ENCODE measurements at places on chromosomes 16 and 17.

DNA sequence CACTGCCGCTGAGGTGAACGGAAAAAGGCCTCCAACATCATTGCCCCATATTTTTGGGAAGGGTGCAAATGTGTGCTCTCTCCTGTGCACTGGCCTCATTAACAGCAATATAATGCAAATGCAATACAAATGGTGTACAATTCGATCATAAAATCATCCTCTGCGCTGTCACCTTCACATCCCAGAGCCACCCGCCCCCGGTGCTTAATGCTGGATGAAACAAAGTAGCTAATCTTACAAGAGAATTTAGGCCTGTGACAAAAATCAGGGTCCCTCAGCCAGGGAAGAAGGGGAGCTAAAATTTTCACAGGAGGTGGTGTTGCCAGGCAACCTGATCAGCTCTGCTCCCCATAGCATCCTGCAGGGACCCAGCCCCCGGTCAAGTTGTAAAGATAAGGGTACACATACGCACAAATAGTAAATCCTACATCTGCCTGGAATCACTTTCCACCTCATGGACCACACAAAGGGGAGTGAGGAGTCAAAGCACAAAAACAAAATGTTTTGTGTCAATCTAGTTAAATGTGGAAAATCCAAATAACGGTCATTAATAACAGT is 3.0 kb downstream of the TBC1D16 start:
- DNase-seq, result no peak

DNA sequence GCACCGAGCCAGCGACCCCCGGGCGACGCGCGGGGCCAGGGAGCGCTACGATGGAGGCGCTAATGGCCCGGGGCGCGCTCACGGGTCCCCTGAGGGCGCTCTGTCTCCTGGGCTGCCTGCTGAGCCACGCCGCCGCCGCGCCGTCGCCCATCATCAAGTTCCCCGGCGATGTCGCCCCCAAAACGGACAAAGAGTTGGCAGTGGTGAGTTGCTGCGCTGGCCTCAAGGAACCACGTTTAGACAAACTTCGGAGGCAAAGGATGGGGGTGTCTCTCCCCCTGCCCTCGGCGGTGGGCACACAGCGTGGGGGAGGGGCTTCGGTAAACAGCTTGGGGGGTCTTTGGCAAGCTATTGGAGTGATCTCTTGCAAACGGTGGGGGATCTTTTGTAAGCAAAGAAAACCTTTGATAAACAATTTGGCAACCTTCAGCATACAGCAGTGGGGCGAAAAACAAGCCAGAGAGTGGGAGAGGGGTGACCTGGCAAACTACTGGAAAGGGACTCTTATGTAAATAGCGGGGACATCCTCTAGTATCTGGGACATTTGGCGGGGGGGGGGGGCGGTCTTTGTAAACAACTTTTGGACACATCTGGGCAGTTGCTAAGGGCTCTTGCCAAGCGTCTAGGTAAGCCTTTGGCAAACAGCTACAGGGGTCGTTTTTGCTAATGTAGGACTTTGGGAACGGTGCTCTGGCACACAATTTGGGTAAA is 587 bp downstream of the MMP2 start:
- DNase-seq, result no peak

DNA sequence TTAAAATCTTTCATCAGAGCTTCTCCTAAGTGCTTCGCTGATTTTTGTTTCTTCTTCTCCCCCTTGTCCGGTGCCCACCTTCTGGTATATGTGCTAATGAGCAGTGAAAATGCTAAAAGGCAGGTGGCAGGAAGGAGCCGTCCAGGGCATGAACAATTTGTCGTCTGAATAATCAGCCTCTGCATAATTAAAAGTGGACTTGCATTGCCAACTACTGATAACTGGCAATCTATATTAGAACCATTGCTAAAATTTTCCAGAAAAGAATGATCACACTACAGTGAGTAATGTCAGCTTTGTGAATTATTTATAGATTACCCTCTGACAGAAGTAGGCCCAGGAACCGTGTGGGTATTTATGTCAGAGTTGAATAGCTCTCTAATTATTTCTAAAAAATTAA is 28.1 kb downstream of the SERPINF1 start:
- no peak for DNase-seq

- DNase-seq, result no peak
These were observed 38.5 kb upstream of the SLC47A1 start for GRCh38 chr17:19494961-19495806.

GRCh38 chr16:12773221-12773620 is 30.5 kb downstream of the CPPED1 start:
- DNase-seq, result no peak

DNA sequence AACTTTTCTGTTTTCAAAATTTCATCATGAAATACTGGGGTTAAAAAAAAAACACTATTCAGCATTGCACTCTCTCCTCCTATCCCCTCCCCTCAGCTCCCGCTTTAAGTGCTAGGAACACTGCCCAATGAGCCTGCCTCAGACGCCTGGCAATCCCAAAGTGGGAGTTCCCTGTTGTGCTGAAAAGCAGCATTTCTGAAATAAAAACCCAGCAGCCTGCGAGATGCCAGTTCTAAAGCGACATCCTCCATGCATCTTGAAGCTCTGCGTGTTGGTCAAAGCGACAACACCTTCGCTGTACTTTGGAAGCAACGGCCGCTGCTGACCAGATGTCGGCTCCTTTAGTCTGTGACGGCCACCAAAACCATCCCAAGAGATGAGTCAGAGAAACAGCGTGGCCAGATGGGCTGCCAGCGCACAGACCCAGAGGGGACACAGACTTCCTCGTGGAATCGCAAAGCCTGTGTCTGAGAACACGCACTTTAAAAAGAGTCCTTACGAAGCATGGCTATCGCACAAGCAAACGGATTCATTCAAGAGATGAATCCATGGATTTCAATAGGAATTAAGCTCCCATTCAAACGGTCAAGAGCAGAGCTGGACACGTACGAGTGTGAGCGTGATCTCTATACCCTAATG is 32.8 kb downstream of the FBXO31 start:
- DNase-seq, result no peak

GRCh38 chr17:57550668-57551315 is 194.3 kb downstream of the CCDC182 start:
- no peak for DNase-seq

All from A549 (cell line).